ENCODE measurements at places on chromosomes 3 and 15. TPM values are rescaled to one million over a fixed set of nuclear protein-coding genes. Genes with fewer than 3 reads are reported as not detected.

The SHISA5 gene
- total RNA-seq, result 237 TPM

The WDR49 gene
- total RNA-seq, result 1.4 TPM

GRCh38 chr15:88385078-88385700 lies 82.0 kb downstream of the MRPL46 start:
- DNase-seq, result no peak
- no peak overlapping the region for H3K4me3 ChIP-seq
- H3K36me3 ChIP-seq, result no peaks in the 10 kb centered on the region
- no peak overlapping the region for H3K27ac ChIP-seq
- no peaks in the 10 kb centered on the region for H3K27me3 ChIP-seq

- H3K27ac ChIP-seq, result no peak overlapping the region
- DNase-seq, result no peak
- H3K4me3 ChIP-seq, result no peak overlapping the region
- no peaks in the 10 kb centered on the region for H3K4me1 ChIP-seq
- no peaks in the 10 kb centered on the region for H3K36me3 ChIP-seq
Observed at GRCh38 chr15:53208751-53209150, 418.6 kb upstream of the ONECUT1 start.

GRCh38 chr15:68924866-68925560 lies 5.3 kb upstream of the SPESP1 start:
- peak; percentile 28 for DNase-seq
- H3K27ac ChIP-seq, result no peak overlapping the region
- H3K4me1 ChIP-seq, result no peaks in the 10 kb centered on the region
- H3K27me3 ChIP-seq, result no peaks in the 10 kb centered on the region

Measured in natural killer cell (primary cell).